COR-L47 (cell line): ENCODE measurements at places on chromosomes 13 and 19.

DNA sequence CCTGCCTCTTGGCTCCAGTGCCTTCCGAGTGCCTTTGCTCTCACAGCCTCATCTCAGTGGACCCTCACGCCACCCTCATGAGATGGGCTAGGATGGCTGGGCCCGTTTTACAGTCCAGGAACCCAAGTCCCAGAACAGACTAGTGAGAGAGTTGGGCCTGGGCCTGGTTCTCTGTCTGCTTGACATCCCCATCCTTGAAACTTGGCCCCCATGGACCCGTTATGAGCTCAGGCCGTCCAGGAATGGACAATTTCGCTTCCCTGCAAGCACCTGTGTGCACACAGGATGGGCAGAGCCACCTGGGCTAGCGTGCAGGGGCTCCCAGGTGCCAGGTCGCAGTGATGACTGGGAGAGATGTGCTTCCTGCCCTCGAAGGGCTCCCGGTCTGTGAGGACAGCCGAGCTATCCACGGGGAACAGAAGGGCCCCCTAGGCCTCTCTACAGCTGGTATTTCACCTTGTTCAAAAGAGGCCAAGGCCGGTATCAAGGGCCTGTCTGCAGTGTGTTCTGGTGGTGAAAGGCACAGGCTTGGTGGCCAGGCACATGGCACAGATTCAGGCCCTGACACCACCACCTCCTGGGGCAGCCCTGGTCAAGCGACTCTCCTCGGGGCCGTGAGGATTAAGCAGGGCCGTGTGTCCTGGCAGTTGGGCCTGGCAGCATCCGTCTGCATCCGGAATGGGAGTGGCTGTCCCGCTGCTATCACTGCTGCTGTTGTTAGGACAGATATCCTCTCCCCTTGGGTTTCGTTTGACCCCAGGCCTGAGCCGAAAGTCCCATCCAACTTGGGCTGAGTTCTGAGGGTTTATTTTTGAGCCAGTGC lies 38.9 kb downstream of the CAPN12 start:
- no peak for DNase-seq

DNA sequence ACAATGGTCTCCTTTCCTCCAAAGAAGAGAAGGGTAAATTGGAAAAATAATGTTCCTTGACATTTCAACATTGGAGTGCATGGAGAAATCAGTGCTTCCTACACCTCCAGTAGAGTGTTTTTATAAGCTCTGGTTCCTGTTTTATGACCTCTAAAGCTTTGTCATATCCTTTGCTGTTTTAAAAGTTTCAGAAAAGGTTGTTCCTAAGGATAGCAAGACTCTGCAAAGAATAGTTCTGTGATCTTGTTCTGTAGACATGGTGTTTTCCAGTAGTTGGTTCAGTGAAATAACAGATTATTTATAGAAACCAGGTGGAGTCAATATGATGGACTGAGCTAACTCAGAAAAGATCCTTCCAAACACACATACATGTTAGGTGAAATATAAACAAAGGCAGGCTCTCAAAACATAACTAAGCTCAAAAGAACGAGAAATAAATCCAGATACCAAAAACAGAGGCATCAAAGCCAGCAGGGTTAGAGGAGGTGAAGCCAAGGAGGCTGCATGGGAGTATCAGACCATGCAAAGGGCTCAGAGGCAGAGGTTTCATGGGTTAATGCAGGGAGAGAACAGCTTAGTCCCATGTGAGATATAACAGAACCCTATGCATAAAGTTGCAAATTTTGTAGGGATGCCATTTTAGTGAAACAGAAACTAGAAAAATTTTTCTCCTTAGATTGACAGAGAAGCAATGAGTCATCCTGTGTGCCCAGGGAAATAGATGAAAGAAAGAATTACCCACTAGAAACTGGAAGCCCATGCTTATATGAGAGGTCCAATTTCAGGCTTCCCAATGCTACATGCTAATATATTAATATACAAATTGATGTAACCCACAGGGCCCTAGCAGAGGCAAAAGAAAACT lies 44.3 kb downstream of the SHISA2 start:
- no peak for DNase-seq

- DNase-seq, result no peak
These were observed 421.1 kb downstream of the FGF9 start for GRCh38 chr13:22091971-22092300.

GRCh38 chr13:28981530-28981929 lies 161.4 kb downstream of the MTUS2 start:
- no peak for DNase-seq

DNA sequence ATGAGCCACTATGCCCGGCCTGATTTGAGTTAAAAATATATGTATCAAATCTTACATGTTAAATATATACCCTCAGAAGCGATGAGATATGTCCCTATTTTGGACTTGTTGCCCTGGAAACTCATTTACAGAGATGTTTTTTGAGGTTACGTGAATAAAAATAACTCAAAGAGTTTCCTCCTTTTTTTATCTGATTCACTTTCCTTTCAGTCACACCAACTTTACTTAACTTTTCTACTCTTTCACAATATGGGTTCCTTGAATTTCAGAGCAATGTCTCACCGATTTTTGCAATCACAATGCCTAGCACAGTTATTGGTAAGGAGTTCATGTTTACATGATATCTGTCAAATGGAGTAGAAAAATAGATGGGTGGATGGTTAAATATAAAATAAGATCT lies 2.3 kb downstream of the OR7C2 start:
- no peak for DNase-seq

- no peak for DNase-seq
These were observed 110.5 kb downstream of the LRCH1 start for GRCh38 chr13:46663206-46664037.

- DNase-seq, result no peak
These were observed 152.6 kb downstream of the KLF12 start for GRCh38 chr13:73981595-73981994.

GRCh38 chr13:101706651-101707050 lies 254.2 kb downstream of the ITGBL1 start:
- DNase-seq, result no peak

GRCh38 chr13:110471833-110472162 lies 89.7 kb downstream of the RAB20 start:
- no peak for DNase-seq

- no peak for DNase-seq
These were observed 116.9 kb downstream of the ABCC4 start for GRCh38 chr13:95184317-95184716.

DNA sequence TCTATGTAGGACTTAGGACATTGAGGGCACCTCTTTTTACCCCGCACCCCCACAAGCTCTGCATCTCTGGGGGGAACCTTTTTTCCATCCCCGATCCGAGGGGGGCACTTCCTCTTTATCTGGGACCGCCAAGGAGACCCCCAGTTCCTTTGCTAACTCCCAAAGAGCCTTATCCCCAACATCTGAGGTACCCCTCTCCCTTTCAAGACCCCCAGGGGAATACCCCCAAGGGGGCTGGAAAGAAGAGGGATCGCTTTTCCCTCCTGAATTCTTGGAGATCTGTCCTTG lies 1.1 kb downstream of the TNFSF9 start:
- no peak for DNase-seq

DNA sequence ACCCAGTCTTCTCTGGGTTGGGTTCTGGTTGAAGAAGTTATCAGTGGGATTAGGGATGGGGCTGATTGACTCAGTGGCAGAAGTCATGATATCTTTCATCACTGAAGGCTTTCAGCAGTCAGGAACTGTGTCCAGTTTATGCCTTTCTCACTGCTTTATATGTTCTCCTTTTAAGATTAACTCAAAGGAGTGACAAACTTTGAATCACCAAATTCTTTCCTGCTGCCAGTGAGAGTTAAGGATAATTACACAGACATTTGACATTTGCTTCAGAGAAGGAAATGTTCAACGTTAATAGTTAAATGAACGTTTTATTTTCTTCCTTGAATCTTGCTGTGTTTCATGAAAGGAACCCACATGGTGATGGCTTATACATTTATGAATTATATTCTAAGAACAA lies 41.0 kb upstream of the CNMD start:
- no peak for DNase-seq

- DNase-seq, result no peak
These were observed 63.4 kb upstream of the LRCH1 start for GRCh38 chr13:46489586-46490023.

- DNase-seq, result no peak
These were observed 6.8 kb downstream of the SLC8A2 start for GRCh38 chr19:47464675-47465419.

GRCh38 chr13:51244637-51245405 lies 22.6 kb downstream of the FAM124A start:
- no peak for DNase-seq

DNA sequence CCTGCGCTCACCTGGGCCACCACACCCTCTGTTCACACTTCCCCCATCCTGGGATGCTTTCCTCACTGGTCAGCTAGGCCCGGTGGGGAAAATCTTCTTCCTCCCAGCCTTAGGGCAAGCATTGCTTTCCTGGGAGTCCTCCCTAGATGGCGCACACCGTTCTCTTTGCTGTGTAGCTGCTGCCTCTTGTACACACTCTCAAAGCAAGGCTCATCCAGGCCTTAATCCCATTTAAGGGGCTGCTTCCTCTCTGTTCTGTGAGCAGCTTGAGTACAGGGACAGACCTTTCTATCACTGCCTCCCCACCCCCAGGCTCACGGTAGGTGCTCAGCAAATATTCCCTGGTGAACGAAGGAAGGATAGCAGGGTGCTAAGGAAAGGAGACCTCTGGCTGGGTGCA lies 11.1 kb downstream of the SLC7A10 start:
- DNase-seq, result peak; percentile 23

DNA sequence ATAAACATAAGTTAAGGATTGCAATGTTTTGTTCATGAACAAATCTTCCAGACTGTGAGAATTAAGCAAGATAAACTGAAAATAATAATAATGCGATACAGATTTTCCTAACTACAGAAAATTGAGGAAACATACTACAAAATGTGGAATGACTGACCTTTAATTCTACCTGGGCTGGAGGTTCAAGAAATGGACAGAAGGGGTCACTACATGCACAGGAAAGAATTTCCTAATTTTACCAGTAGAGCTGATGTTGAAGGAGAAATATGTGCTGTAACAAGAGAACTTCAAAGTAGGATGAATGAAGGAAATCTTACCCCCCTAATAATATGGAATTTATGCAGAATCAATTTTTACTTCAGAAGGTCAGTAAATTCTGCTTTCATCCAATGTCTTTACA lies 62.3 kb downstream of the ZNF627 start:
- DNase-seq, result peak; percentile 5

DNA sequence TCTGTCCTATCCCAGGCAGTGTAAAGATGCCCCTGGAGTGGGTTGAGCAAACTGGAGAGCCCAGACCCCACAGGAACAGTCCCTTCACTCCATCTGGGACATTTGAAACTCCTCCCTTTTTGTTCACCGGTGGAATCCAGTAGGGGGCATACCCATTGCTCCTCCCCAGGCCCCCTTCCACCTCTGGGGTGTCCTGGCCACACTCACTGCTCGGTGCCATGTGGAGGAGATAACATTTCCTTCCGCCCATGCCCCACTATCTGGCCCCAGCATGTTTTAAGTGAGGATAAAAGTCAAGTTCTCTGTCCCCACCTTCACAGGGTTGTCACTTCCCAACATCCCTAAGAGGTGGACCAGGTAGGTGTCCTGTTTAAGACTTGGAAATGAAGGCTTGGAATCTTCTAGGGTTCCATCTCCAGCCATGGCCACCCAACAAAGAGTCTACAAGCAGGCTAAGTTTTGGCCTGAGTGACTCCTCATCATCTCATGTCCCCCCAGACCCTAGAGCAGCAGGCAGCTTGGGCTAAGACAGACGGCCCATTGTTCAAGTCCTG lies 9.3 kb downstream of the ZNF526 start:
- DNase-seq, result no peak

GRCh38 chr13:112574834-112575613 lies 12.9 kb downstream of the TUBGCP3 start:
- no peak for DNase-seq

- DNase-seq, result no peak
These were observed 69.6 kb downstream of the ARHGEF7 start for GRCh38 chr13:111184458-111185401.

- DNase-seq, result no peak
These were observed 13.8 kb downstream of the DNASE2 start for GRCh38 chr19:12867120-12868099.

GRCh38 chr19:2056837-2057192 lies 5.8 kb upstream of the MKNK2 start:
- DNase-seq, result no peak

GRCh38 chr19:2487842-2488241 lies 11.9 kb downstream of the GADD45B start:
- no peak for DNase-seq

- peak; percentile 46 for DNase-seq
These were observed 17.0 kb upstream of the PRR20A start for GRCh38 chr13:57123681-57124080.

- DNase-seq, result no peak
These were observed 112.0 kb downstream of the TBC1D4 start for GRCh38 chr13:75369981-75370380.

- no peak for DNase-seq
These were observed 535.1 kb upstream of the SLITRK1 start for GRCh38 chr13:84417416-84417815.

DNA sequence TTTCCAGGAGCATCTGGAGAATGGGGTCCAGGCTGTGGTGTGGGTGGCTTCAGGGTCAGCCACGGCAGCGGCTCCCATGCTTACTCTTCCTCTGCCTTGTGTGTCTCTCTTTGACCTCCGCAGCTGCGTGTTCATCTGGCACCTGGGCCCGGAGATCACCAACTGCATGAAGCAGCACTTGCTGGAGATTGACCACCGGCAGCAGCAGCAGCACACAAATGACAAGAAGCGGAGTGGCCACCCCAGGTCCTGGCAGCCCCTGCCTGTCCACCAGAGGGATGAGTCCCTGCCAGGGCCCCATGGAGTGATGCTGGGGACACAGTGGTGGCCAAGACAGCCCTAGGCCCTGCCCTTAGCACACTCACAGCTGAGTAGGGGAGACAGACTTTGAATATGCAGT lies 18.4 kb upstream of the OVOL3 start:
- no peak for DNase-seq

- DNase-seq, result no peak
These were observed 253.6 kb downstream of the ATP8A2 start for GRCh38 chr13:25625414-25625813.

DNA sequence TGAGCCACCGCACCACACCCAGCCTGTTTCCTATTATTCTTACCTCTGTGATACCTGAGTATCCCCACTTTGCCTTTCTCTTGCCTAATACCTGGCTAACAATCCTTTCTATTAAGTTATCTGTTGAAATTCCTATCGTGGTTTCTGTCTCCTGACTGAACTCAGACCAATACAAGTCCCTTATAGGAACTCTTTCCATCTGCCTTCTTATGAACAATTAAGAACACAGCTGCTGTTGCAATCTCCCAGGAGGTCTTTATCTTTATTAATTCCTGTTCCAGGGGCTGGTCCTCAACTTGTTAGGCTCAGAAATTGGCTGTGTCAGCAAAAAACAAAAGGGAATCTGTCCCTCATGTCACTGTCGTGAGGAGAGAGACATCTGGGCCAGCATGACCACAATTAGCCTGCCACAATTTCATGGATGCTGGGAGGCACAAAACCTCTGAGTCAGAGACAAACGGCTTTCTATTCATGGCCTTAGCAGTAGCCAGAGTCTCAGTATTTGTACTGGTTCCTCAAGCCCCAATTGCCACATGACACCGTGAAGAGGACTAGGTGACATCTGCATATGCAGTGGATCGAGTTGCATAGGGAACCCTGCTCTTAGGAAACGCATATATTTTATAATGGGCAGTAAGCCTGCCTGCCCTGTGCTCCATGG lies 58.2 kb downstream of the NUFIP1 start:
- no peak for DNase-seq

- DNase-seq, result no peak
These were observed 776 bp downstream of the DNAJC3 start for GRCh38 chr13:95677564-95678266.
